ENCODE measurements at places on chromosomes 4 and X.

GRCh38 chrX:100586747-100587146, 2.0 kb downstream of the TNMD start:
- DNase-seq, result no peak

- no peak for DNase-seq
Measured at GRCh38 chr4:174281182-174281737, 2.2 kb downstream of the FBXO8 start.

GRCh38 chrX:108447303-108447702, 7.7 kb downstream of the COL4A5 start:
- no peak for DNase-seq

- no peak for DNase-seq
Measured at GRCh38 chrX:71199252-71200008, 23.6 kb upstream of the GJB1 start.

GRCh38 chr4:96776920-96777527, 937.1 kb downstream of the PDHA2 start:
- DNase-seq, result no peak

DNA sequence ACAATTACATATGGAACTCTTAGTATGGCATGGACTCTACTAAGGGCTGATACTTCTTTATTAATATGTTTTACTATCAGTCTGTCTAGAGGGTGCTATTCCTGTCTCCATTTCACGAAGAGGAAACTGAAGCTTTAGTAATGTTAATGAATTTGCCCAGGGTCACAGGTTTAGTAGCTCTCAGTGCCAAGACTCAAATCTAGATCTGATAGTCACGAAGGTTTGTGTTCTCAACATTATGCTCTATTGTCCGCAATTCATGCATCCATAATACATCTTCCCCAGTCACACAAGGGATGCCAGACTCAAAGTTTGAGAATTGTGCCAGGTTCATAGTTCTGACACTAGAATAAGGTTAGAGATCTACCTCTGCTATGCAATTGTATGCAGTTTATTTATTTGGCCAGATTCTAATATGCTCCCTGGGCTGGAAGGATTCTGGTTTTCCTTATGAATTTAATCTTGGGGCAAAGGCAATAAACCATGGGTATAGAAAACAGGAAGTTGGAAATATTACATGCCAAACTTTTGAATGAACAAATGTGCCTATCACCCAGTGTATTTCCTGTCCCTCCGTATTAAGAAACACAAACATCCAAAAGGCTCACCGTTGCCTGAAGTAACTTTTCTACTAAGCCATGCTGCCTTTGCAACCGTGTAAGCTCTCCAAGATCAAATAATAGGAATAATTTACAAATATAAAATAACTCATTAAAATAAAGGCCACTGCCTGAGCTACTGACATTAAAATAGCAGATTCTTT, 478.5 kb downstream of the INPP4B start:
- no peak for DNase-seq

GRCh38 chr4:10893395-10893794, 208.8 kb upstream of the CLNK start:
- DNase-seq, result no peak

DNA sequence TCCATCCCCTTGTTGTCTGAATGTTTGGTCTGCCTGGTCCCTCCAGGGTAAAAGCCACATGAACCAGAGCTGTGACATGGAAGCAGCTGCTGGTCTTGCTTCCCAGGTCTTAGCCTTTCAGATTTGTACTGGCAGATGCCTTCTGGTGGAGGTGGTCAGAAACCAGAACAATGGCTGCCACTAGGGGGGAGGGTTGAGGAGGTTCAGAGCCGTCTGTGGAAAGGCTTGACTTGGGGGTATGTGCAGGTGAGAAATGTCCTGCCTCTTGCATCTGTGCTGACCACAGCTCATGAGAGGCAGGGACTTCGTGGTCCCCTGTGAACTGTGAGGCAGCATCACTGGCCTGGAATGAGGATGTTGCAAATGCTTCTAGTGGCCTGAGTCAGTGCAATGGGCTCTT, 144.2 kb upstream of the WDR1 start:
- no peak for DNase-seq

- no peak for DNase-seq
Measured at GRCh38 chr4:33537527-33537926, 2706.8 kb downstream of the ARAP2 start.

- no peak for DNase-seq
Measured at GRCh38 chr4:148795156-148795864, 353.1 kb upstream of the NR3C2 start.

GRCh38 chrX:70013466-70014381, 36.0 kb downstream of the AWAT2 start:
- DNase-seq, result no peak

DNA sequence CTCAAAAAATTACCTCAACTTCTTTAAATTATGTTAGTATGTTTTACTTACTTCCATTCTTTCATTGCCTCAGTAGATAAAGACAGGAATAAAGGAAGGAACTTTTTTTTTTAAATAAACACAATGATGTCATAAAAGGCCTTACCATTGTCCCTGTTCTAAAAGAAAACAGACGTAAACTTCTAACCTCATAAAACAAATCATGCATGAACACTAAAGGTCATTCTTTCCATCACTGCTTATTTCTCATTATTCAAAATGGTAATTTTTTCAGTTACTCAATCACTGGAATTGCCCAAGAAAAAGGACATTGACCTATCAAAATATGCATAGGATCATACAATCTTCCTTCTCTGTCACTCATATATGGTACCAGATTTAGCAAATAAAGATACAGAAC, 32.2 kb upstream of the ARMCX2 start:
- no peak for DNase-seq

DNA sequence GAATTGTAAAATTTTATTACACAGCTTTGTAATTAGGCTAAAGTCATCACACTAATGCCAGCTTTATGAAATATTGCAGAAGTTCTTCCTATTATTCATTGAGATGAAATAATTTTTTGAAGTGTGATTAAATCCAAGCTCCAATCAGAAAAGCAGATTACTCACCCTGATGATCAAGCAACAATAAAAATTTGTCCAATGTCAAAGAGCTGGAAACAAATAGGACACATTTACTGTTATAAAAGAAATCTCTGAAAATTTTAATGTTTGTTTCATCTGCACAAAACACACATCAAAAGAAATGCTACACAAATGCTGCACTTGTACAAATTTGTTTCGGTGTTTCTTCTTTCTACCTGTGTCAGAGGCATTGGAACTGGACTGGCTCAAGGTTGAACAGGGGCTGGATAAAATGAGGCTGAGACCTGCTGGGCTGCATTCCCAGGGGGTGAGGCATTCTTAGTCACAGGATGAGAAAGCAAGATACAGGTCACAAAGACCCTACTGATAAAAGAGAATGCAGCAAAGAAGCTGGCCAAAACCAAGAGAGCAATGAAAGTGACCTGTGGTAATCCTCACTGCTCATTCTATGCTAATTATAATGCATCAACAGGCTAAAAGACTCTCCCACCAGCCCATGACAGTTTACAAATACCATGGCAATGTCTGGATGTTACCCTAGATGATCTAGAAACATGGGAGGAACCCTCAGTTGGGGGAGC, 78.3 kb downstream of the GASK1B start:
- no peak for DNase-seq

DNA sequence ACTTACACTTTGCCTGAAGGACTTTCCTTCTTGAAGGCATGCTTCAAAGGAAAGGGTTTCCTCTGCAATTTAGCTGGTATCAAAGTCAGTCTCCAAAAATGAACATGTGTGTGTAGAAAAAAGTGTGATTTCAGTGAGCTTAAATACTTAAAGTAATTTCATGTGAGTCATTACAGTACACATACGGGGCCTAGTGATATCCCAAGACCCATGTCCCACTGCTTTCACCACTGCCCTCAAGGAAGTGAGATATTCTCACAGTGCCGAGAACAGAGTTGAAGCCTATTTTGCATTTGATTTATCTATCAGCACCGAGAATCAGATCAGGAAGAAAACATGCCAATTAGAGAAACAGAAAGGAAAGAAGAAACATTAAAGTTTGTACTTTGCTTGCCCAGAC, 61.0 kb downstream of the CHST7 start:
- DNase-seq, result no peak

DNA sequence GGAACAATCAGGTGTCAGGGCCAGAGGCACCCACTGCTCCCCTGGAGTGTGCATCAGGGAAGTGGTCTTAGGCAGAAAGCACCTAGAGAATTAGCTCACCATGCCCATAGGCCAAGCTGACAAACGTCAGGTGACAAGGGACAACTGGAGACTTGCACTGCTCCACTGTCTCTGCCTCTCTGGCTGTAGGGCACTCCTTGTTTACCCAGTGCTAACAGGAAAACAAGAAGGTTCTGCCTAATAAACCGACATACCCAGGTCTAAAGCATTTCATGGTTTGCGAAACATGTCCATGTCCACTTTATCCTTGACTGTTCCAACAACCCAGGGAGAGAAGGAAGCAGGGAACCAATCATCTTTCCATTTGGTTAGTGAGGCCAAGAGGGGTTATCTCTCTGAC, 92.5 kb upstream of the MAMLD1 start:
- DNase-seq, result no peak

DNA sequence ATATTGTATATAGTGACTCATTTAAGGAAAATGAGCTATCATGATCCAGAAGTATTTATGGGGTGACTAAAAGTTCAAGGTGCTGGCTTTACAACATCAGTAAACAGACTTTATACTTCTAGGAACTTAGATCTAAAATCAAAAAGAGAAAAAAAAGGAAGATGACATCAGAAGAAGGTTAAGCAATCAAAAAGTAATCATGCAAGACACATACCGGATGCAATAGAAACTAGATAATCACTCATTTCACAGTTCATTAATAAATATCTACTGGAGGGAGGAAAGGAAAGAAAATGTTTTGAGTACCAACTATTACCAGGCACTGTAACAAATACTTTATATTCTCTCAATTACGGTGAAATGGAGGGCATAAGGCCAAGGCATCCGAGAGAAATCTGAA, 276.4 kb downstream of the SPRY1 start:
- DNase-seq, result no peak

DNA sequence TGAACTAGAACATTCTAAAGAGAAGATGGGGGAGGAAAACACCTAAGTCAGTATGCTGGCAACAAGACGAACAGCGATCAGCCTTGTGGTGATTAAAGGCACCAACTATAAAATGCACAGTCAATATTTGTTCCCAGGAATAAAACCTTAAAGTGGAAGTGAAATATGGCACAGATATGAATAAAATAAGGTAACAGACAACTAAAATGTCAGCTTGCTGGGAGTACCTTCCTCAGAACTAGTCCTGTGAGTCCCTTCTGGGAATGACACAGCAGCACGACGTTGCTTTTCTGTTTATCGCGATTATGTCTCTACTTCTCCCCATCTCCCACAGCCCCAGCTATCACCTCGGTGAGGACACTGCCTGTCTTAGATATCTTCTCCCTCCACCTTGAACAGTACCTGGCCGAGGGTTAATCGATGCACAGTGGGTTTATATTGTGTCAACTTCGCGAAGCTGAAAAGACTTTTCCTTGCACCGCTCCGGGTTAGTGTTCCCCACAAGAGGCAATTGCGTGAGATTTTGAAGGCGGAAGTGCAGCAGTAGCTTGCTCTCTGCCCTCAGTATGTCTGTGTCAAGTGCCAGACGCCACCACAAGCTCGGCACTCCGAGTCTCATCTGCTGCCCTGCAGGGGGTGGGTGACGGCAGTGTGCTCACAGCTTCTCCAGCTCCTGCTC, 17.4 kb downstream of the MTNR1A start:
- no peak for DNase-seq

- DNase-seq, result no peak
Measured at GRCh38 chr4:175929932-175930331, 117.9 kb upstream of the GPM6A start.

DNA sequence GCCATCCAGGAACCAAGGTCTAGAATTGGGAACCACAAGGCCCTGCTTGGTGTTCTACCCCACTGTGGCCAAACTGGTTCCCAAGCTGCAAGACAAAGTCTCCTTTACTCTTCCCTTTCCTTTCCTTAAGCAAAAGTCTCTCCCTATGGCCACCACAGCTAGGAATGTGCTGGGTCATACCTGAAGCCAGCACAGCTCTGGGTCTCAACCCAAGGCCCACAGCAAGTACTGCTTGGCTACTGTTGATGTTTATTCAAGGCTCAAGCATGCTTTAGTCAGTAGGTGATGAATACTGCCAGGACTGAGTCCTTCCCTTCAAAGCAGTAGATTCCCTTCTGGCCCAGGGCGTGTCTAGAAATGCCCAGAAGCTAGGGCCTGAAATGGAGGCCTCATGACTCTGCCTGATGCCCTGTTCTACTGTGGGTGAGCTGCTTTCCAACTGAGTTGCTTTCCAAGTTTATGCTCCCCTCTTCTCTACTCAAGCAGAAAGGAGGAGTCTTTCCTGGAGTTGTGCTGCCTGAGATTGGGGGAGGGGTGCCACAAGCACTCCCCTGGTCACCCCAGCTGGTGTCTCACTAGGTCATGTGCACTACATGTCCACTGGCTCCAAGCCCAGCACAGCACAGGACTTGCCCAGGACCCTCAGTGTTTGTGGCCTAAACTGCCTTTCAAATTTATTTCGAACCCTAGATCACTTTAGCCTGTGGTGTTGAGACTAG, 44.9 kb downstream of the STAP1 start:
- DNase-seq, result no peak

GRCh38 chrX:30590368-30590767, 12.8 kb upstream of the TASL start:
- DNase-seq, result no peak

- DNase-seq, result no peak
Measured at GRCh38 chrX:118730500-118731247, 3.3 kb downstream of the IL13RA1 start.

DNA sequence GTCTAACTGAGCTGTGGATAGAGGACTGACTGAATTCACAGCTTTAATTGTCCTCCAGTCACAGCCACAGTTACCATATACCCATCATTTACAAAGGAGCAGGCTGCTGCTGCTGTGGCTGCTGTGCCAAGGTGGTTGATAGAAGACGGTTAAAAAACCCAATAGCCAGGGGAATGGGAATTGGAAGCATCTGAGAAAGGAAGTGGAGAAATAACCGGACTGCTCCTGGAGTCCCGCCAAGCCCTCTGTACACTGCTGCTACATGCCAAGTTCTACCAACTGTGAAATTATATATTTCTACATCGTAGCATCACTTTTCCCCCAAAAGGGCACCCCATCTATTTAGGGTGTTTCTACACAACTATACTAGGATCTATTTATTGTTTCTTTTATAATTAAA, 279.7 kb upstream of the ARX start:
- DNase-seq, result no peak

DNA sequence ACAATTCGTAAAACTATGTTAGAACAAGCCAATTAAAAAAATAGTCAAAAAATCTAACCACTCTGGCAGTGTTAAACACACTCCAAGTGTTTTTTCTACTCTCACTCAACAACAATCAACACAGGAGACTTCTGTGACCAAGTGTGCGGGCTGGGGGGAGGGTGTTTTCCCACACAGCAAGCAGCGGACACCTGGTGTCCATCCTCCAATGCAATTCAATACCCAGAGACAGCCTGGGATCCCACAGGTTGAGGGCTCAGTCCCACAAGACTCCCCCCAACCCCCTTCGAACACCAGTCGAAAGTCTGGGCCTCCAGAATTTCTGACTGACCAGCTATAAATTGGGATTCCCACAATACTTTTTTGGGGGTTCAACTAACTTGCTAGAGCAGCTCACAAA, 8.3 kb upstream of the PIM2 start:
- DNase-seq, result no peak

- DNase-seq, result no peak
Measured at GRCh38 chrX:47148946-47149345, 3.9 kb downstream of the RBM10 start.
